Mucosa of descending colon (tissue), 3 donors: ENCODE measurements at places on chromosomes 13 and 19. TPM values are rescaled to one million over a fixed set of nuclear protein-coding genes. Genes with fewer than 3 reads are reported as not detected.
A peak's percentile ranks its signal among the peaks of the same experiment; 100 is the strongest.

Gene ZNF729
- total RNA-seq = not detected

Gene ZNF77
- total RNA-seq = 4.1 TPM

DNA sequence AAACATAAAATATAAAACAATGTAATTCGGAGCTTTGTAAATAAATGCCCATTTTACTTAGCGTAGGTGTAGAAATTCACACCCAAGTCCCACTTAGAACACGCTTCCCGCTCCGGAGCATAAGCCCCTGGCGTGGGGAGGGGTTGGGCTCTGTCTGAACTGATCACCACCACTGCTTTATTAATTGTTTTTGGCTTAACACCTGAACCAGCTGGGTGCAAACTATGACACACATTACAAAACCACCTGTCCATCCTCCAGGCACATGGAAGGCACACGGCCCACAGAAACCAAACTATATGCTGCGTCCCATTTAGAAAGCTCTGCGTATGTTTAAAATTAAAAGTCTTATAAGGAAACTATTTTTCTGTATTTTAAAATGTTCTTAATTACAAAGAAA is 25.9 kb downstream of the RASA3 start:
- no peak for DNase-seq

Gene ACTMAP
- total RNA-seq = 16.7 TPM

GRCh38 chr13:33367171-33367895 is 81.8 kb upstream of the STARD13 start:
- no peak for DNase-seq

DNA sequence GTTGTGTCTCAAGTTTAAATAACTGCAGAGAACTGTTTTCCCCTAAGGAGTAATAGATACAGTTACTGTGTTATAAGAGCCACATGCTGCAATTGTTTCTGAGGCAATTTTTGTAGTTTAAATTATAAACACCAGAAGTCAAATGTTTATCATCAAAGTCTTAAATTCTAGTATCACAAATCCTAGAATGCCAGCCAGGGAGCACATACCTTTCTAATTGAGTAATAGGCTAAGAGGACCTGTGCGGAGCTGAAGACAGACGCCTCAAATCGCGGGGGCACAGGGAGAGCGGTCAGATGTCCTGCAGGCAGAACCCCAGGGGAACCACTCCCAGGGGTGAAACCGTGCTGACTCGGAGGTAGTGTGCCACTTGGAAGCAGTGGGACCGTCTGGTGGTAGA is 65.2 kb upstream of the TNFRSF19 start:
- no peak for DNase-seq

DNA sequence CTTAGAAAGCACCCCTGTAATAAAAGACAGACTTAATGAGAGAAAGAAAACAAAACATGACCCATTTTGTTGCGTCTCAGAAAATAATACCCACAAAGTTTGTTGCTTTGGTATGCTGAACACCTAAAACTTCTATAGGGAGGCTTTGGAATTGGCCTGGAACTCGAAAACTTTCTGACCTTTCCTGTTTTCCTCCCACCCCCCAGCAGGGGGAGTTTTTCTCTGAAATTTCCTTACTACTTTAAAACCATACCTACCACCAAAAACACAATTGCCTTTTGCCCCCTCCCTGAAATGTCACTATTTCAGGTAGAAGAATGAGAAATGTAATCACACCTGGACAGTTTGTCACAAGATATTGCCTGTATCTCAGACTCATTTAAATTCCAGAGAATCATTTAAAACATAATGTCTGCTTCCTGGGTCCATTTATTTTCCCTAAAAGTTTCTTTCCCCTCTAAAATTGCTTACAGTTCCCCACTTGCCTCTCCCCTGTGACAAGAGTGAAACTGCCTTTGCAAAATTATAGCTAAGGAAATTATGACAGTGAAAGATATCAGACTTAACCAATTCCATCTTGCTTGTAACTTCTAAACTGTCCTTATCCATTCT is 2700.2 kb downstream of the PCDH9 start:
- DNase-seq = no peak

Gene CYP4F8
- total RNA-seq = not detected

GRCh38 chr19:13262450-13262849 is 112.2 kb downstream of the IER2 start:
- DNase-seq = no peak

Gene HIPK4
- 0.19 TPM for total RNA-seq

- peak; percentile 86 for DNase-seq
Measured at GRCh38 chr13:114161644-114162532, 17.2 kb upstream of the CFAP97D2 start.

- peak; percentile 42 for DNase-seq
Measured at GRCh38 chr13:114105521-114106225, 26.8 kb downstream of the RASA3 start.

- DNase-seq = no peak
Measured at GRCh38 chr13:113528813-113529180, 38.3 kb upstream of the DCUN1D2 start.

GRCh38 chr13:81606074-81606473 is 1265.1 kb upstream of the SPRY2 start:
- no peak for DNase-seq

Gene WDR88
- not detected for total RNA-seq

Gene OVOL3
- total RNA-seq = not detected

GRCh38 chr19:17401628-17402027 is 3.8 kb downstream of the BST2 start:
- no peak for DNase-seq

- no peak for DNase-seq
Measured at GRCh38 chr13:99256709-99257108, 1.5 kb downstream of the GPR18 start.

Gene LYL1
- 1.7 TPM for total RNA-seq

Gene CD22
- 5.7 TPM for total RNA-seq

Gene LILRB3
- total RNA-seq = 4.3 TPM

Gene CD37
- total RNA-seq = 10.1 TPM

- no peak for DNase-seq
Measured at GRCh38 chr19:38049105-38049649, 142.2 kb downstream of the SIPA1L3 start.

Gene TDRD12
- 0.31 TPM for total RNA-seq

Gene ZNF737
- 11.2 TPM for total RNA-seq

- DNase-seq = no peak
Measured at GRCh38 chr19:7934766-7935165, 8.7 kb downstream of the TIMM44 start.

GRCh38 chr19:32343550-32344262 is 1.7 kb upstream of the ZNF507 start:
- DNase-seq = no peak

Gene ZNF549
- total RNA-seq = 3.7 TPM

Gene PSG6
- not detected for total RNA-seq

- DNase-seq = no peak
Measured at GRCh38 chr13:62057286-62057685, 641.6 kb upstream of the PCDH20 start.

DNA sequence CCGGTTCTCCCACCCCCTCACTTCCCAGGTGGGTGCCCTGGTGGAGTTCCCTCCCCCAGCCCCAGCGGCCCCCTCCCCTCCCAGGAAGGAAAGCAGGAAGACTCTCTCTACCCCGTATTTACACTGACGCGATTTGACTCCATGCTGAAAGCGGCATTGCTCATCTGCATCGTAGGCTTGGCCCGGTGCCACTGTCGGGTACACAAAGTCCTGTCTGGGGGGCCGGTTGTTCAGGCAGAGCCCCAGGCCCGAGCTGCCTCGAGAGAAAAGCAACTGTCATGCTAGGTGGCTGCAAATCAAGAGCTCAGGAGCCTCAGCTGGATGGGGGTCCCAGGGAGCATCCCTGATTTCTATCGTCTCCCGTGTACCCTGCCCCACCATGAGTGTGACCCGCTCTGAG is 14.9 kb downstream of the ADAMTS10 start:
- no peak for DNase-seq

Gene GJB2
- total RNA-seq = 45.4 TPM

DNA sequence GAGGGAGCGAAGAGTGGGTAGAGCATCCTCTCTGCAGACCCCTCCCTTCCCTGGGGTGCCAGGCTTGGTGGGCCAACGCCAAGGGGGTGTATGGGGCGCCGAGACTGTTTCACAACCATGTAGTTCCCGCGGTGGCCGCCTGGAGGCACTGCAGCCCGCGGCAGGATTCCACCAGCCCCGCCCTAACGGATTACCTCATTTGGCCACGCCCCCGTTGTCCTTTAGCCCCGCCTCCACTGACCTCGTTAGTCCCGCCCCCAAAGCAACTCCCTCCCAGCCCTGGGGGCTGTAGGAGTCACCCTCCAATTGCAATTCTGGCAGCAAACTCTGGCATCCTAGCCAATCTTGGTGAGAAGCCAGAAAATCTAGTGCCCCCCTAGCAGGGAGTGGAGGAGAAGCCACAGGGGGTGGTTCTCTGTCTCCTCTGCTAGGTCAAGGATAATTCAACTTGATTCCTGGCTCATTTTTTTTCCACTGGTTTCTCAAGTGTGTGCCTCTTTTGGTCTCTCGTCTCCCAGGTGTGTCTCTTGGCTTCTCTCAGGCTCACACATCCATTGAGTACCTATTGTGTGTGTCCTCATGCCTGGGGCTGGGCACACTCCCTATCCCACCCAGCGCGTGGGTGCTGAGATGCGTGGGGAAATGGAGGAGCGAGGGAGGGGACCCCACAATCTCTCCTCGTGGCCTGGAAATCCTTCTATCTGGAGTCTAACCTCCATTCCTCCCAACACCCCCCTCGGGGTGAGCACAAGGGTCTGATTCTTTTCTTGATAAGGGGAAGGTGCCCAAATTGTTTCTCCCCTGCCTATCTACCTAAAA is 2.0 kb downstream of the OLFM2 start:
- DNase-seq = peak; percentile 75

Gene ACER1
- total RNA-seq = not detected

GRCh38 chr13:110310541-110311442 is 3.7 kb downstream of the COL4A2 start:
- no peak for DNase-seq

DNA sequence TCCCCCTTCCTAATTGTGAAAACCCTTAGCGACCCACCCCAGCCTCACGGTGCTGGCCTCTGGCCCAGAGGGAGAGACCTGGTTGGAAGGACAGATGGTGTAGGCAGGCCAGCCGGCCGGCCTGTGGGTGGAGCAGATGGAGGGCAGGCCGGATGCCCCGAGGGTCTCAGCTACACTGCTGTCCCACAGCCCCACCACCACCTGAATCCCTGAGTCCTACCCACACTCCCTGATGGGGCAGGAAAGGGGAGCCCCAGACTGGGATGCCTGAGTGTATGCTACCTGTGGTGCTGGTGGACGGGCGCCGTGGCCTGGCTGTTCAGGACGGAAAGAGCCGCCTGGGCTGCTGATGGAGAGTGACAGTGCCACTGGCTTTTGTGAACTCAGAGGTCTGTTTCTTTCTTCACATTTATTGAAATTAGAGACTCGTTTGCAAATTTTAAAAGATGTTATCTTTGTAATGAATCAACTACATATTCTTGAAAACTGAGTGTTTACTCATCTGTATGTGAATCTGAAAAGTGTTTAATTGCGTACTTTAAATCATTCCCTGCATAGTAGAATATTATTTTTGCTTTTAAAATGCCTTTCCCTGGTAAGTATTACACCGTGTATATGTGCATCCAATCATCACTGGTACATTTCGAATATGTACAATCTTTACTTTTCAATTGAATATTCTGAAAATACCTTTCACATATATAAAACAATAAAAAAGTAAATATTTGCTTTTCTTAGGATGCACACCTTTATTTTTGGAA is 35.7 kb downstream of the TFDP1 start:
- DNase-seq = no peak

GRCh38 chr13:84705982-84706710 is 823.9 kb upstream of the SLITRK1 start:
- DNase-seq = no peak

DNA sequence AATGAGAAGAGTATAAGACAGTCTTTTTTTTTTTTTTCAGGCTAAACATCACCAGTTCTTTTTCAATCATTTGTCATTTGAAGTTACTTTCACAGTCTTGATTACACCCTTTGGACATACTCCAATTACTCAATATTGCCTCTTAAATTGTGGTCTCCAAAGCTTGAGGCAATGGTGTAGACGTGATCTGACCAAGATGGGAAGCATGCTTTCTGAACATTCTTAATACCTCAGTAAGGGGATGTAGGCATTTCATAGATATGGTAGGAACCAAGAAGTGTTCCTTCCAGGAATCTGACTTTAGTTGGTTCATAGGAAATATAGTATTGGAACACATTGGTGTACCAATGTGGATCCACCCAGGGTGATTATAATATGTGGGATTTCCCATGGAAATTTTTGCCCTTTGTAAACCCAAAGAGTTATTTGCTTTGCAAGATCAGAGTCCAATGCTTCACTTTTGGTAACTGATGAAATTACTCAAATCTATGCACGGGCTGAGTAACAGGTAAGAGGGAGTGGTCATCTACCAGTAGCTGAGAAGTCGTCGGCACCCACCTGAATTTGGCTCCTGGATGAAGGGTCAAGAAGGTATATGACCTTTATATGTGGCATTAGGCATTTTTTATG is 62.2 kb downstream of the ERCC5 start:
- DNase-seq = no peak

DNA sequence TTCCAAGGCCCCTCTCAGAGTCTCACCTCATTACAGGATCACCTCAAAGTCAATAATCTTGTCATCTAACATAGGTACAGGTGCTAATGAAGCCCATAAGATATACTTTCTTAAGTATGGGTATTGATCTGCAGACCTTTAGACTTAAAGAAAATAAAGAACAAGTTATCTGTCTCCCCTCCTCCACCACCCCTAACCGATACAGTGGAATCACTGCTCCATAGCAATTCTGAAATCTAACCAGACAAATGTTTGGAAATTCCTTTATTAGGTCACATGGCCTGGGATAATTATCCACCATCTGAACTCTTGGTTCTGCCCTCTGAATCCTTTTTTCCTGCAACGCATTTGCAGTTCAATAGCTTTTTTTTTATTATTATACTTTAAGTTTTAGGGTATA is 4.5 kb upstream of the ZNF470 start:
- no peak for DNase-seq

DNA sequence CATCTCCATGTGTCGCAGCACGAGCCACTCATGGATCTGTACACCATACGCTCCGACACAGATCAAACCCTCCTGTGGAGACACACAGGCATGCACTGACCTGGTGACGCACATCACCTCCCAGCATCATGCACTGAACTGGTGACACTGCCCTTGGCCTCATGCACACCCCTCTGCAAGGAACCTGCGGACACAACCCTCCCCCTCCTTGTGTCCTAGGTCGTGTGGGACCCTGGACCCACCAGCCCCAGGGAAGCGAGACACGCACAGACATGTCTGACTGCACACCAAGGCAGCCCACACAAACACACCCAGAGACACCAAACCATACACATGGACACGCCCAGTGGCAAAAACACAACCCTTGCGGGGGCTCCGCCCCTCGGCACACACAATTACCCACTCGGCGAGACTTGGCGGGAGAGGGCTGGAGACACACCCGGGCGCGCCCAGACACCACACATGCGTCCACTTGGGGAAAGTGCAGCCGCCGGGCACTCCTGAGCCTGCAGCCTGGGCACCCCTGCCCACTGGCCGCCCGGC is 2.0 kb upstream of the KCNN4 start:
- peak; percentile 77 for DNase-seq

Gene FCGBP
- 4,808 TPM for total RNA-seq
